Body of pancreas (tissue), 4 donors: ENCODE measurements at places on chromosomes 13 and 19. TPM values are rescaled to one million over a fixed set of nuclear protein-coding genes. Genes with fewer than 3 reads are reported as not detected.

The EGLN2 gene
- 51.4 TPM for total RNA-seq

The TMEM190 gene
- not detected for total RNA-seq

The CSNK1A1L gene
- total RNA-seq, result not detected

The OLFM2 gene
- 11.9 TPM for total RNA-seq

The CYTH2 gene
- total RNA-seq, result 76.1 TPM

The RXFP2 gene
- total RNA-seq, result not detected

The ZNF497 gene
- total RNA-seq, result 4.6 TPM

The FPR2 gene
- 0.78 TPM for total RNA-seq

The CD79A gene
- not detected for total RNA-seq

The GGACT gene
- total RNA-seq, result 4.9 TPM

The ATP8A2 gene
- total RNA-seq, result not detected

The TSKS gene
- 0.52 TPM for total RNA-seq

The C19orf38 gene
- total RNA-seq, result 0.52 TPM

The CYP4F2 gene
- total RNA-seq, result not detected

The SLITRK6 gene
- not detected for total RNA-seq
